ENCODE measurements at places on chromosomes 3 and 15.

DNA sequence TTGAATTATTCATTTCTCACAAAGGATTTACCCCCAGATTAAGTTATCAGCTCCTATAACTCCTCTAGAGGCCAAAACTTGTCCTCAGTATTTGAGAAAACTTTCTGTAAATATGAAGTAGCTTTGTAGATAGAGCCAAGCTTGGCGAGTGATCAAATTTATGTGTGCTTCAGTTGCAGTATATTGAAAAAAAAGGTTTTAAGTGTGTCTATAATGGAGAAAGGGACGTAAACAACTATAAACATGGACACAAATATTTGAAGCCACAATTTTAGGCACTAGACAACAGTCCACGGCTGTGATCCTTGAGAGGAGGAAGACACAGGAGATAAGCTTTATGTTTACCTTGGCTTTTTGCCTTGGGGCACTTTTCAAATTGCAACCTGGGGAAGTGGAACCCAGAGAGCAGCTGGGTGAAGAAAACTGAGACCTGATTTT lies 118.7 kb downstream of the THRB start:
- no peak for DNase-seq

GRCh38 chr3:170027233-170028102 lies 10.3 kb upstream of the GPR160 start:
- no peak for DNase-seq

GRCh38 chr3:194083637-194084224 lies 52.2 kb upstream of the HES1 start:
- no peak for DNase-seq

GRCh38 chr15:80177156-80177555 lies 24.4 kb downstream of the FAH start:
- no peak for DNase-seq

DNA sequence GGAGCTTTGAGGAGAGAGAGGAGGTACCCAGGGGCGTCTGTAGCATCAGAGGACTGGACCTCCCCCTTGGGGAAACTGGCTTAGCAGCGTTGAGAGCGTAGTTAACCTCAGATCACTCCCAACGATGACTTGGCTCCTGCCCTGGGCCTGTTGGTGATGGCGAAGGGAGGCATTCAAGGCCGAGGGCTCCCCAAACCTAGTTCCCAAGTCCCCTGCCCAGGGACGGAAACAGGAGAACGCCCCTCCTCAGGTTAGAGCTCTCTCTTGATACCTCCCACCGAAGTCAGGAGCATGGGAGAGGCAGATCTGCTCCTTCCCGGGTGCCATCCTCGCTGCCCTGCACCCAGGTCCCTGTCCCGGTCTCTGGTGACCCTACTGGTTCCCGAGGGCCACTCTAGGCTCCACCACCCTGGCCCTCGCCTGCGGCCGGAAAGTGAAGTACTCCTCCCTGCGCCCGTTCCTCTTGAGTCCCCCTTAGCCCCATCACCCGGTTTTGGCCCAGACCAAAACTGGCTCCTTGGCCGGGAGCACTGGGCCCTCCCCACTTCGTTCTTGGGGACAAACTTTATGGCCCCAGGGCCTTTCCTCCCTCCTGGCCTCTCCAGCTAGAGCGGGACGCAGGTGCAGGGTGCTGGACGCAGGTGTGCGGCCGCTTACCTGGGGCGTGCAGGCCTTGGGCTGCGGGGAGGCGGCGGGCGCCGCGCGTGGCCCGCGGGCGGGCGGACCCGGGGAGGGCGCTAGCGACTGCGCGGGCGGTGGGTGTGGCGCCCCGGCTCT lies 2.6 kb upstream of the SKOR1 start:
- no peak for DNase-seq

GRCh38 chr3:119018690-119019463 lies 15.8 kb downstream of the IGSF11 start:
- no peak for DNase-seq

- DNase-seq: no peak
Measured at GRCh38 chr3:38627956-38628355, 21.5 kb downstream of the SCN5A start.

GRCh38 chr3:151225040-151225975 lies 22.3 kb upstream of the GPR171 start:
- no peak for DNase-seq

GRCh38 chr3:53109190-53109589 lies 21.0 kb downstream of the RFT1 start:
- no peak for DNase-seq

DNA sequence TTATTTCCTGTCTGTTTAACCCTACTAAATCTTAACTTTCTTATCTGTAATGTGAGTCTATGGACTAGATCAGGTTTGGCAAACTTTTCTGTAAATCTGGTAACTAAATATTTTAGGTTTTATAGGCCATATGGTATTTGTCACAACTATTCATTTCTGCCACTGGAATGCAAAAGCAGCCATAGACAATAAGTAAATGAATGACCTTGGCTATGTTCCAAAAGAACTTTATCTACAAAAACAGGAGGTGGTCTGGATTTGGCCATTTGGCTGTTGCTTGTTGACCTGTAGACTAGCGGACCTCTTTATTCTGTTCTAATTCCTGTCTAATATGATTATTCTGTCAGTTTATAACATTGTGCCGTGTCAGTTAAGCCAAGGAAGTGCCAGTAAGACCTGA lies 314.2 kb downstream of the LPP start:
- DNase-seq: no peak

- DNase-seq: no peak
Measured at GRCh38 chr3:103459815-103460214, 1025.0 kb downstream of the ZPLD1 start.

- no peak for DNase-seq
Measured at GRCh38 chr15:57384024-57384423, 7.7 kb downstream of the CGNL1 start.

Data from NCI-H2029 (cell line).